ENCODE measurements at places on chromosomes 7 and 10.

DNA sequence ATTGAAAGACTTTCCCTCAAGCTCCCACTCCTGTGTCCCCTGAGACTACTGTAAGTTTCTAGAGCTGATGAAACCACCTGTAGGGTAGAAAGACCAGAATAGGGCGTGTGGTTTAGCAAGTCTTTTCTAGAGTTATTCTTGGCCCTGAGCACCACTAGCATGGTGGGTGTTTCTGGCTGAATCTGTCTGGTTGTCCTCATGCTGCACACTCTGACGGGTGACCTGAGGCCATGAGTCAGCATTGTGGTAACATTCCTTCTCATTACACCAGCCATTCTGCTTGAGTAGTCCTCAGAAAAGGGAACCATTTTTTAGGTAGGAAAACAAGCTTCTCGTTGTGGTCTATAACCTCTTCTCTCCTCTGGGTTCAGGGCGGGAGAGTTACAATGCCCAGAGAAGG lies 250.3 kb downstream of the SNX13 start:
- DNase-seq, result peak; percentile 38

GRCh38 chr10:51459476-51459875 lies 239.9 kb downstream of the CSTF2T start:
- DNase-seq, result peak; percentile 31

DNA sequence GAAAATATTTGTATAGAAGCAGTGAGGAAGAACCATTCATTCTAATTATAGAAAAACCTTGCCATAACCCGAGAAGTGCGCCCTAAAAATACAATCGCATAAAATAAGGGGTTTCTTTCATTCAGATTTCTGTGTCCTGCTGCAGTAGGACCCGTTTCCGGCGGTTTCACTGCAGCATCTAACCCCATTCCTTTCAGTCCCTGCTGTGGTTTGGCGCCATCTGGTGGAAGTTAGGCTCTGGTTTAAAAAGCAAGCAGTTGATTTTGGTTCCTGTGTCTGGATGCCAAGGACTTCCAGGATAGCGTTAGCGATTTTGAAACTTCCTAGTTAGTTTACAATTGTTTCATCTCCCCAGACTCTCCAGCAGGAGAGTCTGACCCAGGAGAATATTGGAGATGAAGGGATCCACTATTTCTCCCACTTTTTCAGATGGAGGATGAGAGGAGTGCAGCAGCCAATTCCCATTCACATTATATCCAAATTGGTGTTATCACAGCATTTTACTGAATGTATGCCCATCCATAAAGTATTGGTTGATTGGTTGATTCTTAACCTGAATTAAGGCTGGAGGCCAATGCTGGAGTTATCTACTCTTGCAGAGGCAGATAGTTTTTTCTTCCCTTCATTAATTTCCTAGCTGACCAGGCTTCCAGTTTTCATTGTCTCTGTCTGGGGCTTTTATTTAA lies 128.8 kb upstream of the CACNA2D1 start:
- peak; percentile 57 for DNase-seq

- DNase-seq, result no peak
Measured at GRCh38 chr10:98427011-98427515, 12.1 kb upstream of the PYROXD2 start.

- DNase-seq, result no peak
Measured at GRCh38 chr7:45625067-45625466, 50.9 kb downstream of the ADCY1 start.

DNA sequence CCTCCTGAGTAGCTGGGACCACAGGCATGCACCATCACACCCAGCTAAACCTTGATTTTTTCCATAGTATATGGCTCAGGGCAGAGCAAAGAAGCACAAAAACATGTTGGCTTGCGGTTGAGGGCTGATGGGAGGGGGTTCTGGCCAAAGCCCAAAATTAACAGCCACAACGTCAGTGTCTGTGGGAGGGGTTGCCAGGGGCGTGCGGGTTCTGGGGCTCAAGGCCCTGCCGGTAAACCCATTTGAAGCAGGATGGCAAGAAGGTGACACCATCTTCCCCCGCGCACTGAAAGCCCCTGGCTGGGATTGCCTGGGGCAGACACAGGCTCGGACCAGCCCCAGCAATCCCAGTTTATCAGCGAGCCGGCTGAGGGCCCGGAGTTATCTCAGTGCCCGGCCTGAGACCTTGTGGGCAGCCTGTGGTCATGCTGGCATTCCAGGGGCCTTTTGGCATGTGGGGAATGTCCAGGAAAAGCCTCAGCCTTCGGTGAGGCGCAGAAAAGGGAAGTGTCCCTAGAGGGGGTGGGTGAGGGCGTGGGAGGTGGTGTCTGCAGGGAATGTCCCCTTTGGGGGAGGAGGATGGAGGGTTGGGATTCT lies 167.7 kb upstream of the TNRC18 start:
- peak; percentile 84 for DNase-seq

DNA sequence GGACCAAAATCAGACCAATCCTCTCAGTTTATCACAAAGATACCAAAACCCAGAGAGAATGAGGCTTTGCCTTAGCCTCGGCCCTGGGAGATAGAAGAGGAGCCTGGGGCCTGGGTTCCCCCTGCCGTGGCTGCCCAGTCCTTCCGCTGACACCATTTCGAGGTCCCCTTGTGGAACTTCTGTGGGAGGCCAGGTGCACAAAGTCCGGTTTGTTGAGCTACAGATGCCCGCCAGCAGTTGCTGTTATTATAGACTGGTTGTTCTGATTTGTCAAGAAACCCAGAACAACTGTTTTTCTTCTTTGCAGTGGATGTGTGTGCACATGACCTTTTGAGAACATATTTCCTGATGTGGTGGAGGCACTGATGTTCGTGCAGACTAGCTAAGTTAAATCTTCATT lies 47.6 kb downstream of the CUX1 start:
- no peak for DNase-seq

DNA sequence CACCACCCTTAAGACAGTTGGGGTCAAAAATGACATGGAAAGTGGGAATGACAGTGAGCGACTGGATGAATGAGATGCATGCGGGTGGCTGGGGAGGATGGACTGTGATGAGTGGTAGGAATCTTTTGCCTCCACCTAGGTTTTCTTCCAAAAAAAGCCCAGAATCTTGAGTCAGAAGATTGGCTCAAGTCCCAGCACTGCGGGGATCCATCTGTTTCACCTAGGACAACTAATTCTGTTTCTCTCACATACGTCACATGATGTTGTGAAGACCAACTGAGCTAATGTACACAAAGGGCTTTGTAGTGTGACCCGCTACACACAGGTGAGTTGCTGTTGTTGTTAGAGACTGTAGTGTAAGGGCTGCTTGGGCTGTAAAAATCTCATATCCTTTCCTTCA lies 58.5 kb upstream of the SLC35B4 start:
- DNase-seq, result no peak

DNA sequence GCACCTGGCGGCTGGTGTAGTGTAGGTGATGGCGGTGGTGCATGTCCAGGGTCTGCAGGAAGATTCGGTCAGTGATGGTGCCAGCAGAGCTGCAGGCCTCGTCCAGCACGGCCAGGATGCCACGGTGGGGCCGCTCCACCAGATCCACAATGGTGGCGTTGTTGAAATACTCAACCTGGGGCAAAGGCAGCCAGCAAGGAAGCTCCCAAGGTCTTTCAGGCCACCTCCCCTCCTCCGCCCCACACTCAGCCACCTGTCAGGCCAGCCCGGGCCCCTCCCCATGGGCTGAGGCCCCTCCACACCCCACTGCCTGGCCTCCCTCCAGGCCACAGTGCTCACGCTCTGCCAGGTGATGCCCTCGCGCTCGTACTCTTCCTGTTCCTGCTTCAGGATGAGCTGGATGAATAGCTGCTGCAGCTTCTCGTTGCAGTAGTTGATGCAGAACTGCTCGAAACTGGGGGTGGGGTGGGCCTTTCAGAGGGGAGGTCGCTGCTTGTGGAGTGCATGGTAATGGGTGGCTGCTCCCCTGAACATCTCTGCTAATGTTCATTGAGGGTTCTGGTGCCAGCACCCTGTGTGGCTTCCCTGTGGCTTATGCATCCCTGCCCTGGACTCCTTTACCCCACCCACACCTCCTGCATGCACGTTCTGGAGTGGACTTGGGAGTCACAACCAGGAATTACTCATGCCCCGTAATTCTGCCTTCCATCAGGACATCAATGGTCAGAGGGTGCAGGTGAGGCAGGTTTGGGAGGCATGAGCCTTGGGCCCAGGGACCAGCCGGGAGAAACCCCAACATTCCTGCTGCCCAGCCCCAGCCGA lies 8.9 kb downstream of the MYO1G start:
- DNase-seq, result no peak

DNA sequence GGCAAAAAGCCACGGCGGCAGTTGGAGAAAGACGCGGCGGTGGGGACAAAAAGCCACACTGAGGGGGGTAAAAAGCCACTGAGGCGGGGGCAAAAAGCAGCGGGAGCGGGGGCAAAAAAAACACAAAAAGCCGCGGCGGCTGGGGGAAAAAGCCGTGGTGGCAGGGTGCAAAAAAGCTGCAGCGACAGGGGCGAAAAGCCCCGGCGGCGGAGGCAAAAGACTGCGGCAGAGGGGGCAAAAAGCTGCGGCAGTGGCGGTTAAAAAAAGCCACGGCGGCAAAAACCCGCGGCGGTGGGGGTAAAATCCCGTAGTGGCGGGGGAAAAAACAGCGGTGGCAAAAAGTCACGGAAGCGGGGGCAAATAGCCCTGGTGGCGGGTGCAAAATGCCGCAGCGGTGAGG lies 527.3 kb downstream of the ZNF33B start:
- DNase-seq, result no peak

DNA sequence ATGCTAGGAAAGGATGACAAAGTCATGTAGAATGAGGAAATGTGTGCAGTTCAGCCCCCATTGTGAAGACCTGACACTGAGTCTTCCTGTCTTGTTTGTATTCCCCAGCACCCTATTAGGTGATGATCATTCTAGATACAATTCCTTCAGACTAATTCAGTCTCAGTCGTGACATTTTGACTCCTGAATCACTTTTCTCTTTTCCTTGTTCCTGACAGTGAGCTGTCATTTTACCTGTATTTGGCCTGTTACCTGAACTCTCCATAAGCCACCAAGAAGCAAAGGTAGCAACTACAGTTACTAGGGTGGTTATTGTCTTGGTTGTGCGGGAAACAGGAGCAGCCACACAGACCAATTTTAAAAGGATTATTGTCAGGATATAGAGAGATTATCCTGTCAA lies 111.4 kb upstream of the TAC1 start:
- no peak for DNase-seq
